ENCODE measurements at places on chromosomes 2 and 18.

DNA sequence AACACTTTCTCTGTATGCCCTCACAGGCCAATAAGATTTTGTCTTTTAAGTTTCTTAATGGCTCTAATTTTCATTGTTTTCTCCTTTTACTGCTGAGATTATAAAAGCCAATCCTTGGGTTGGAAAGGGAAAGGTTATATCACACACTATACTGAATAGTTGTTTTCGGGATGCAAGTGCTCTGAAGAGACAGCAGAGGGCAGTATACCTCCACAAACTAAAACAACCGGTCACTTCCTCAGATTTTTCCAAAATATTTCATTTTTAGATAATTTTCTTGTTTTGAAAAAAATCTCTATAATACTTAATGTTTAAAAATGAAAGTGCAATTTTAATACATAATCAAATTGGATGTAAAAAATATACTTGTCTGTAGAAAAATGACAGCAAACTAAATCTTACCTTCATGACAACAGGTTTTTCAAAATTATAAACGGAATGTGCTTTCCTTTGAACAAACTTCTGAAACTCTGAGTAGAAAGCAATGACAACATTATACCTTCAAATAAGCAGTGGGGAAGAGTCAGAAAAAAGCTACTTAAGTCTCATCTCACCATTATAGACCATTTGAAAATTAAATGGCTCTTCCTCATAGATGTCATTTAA, 82.7 kb downstream of the ORC4 start:
- DNase-seq, result peak; percentile 18

GRCh38 chr2:11784747-11785610, 38.5 kb downstream of the LPIN1 start:
- peak; percentile 48 for DNase-seq

DNA sequence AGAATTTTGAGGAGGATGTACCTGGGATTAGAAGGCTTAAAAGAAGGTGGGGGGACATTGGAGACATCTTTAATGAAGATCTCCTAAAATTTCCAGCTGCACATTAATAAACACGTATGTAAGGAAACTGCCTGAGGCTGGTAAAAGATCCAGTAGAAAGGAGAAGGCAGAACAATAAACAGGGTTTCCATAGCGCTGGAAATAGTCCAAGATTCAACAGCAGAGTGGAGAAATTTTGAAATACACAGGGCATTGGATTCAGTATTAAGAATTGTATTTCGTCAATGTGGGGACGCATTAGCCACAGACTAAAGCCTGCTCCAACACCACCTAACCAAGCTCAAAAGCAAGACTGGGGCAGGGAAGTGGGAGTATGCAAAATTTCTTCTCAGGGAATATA, 606.9 kb upstream of the NRXN1 start:
- no peak for DNase-seq

DNA sequence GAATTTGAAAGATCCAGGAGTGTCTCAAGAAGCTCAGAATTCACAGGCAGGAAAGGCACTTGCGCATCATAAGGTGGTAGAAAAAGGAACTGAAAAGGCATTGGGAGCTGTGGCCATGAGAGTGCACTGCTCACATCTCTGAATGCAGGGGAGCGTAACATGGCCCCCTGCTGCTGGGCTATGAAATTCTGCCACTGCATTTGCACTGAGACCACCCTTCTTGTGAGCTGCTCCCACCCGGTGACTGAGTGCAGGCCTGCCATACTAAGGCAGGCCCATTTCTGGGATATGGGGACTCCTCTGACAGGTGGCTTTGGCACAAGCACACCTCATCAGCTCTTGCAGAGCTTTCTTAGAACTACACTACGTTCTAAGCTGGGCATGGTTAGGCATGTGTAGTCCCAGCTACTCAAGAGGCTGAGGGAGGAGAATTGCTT, 25.3 kb upstream of the STARD7 start:
- DNase-seq, result no peak

- DNase-seq, result no peak
Measured at GRCh38 chr18:57443702-57444101, 8.5 kb downstream of the ONECUT2 start.

DNA sequence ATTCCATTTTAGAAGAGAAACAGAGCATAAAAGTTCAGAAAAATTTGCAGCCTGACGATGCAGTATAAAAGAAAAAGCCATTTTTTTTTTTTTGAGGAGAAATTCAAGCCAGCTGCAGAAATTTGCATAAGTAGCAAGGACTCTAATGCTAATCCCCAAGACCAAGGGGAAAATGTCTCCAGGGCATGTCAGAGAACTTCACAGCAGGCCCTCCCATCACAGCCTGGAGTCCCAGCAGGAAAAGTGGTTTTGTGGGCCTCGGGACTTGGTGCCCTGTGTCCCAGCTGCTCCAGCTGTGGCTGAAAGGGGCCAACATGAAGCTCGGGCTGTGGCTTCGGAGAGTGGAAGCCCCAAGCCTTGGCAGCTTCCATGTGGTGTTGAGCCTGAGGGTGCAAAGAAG, 325.3 kb upstream of the HNMT start:
- no peak for DNase-seq

DNA sequence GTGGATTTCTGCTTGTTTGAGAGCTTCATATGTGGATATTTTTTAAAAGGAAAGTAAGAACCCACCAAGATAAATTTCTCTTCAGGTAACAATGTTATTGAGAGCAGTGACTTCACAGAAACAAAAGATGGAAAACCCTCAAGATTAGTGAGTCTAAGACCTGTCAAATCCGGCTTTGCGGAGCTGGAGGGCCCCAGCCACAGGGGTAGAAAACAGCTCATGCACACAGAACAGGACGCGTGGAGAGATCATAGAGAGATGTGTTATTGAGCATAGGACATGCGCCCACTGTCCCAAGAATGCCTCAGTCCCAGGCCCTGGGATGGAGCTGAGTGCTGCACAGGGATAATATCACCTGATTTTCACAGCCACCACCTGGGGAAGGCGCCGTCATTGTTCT, 21.3 kb downstream of the EDAR start:
- DNase-seq, result no peak

DNA sequence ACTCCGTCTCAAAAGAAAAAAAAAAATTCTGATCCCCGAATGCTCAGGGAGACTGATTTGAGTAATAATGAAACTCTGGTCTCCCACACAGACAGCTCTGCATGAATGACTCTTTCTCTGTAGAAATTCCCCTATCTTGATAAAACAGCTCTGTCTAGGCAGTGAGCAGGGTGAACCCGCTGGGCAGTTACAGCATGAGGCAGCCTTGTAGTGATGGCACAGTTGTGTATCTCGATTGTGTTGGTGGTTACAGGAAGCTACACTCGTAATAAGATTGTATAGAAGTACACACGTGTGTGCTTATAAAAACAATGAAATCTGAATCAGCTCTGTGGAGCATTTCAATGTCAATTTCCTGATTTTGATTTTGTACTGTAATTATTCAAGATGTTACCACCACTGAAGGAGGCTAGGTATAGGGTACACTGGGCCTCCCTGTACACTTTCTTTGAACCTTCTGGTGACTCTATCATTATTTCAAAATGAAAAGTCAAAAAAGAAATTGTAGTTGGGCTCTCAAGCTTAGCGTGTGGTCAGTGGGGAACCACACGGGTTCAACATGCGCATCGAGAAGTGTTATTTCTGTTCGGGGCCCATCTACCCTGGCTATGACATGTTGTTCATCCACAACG, 34.9 kb upstream of the ATP8B1 start:
- DNase-seq, result no peak

GRCh38 chr2:171307560-171307959, 126.2 kb downstream of the METTL8 start:
- no peak for DNase-seq

GRCh38 chr18:55764386-55764785, 176.4 kb upstream of the TCF4 start:
- DNase-seq, result no peak

DNA sequence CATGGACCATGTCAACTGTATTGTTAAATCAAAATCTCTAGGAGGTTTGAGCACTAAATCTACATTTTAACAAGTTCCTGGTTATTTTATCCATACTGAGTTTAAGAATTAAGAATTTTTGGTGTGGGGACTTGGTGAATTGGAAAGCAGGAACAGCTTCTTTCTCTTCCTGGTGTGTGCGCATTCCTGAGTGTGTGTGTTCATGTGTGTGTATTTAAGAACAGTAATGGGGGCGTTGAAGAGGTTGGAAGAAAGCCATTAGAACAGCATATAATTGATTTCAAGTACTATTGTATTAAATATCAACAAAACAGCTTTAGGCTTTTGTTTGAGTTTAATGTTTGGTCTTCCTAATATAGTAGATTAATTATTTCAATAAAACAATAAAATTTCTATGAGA, 801.3 kb upstream of the ID2 start:
- no peak for DNase-seq

GRCh38 chr2:5546181-5546580, 146.0 kb upstream of the SOX11 start:
- DNase-seq, result no peak

DNA sequence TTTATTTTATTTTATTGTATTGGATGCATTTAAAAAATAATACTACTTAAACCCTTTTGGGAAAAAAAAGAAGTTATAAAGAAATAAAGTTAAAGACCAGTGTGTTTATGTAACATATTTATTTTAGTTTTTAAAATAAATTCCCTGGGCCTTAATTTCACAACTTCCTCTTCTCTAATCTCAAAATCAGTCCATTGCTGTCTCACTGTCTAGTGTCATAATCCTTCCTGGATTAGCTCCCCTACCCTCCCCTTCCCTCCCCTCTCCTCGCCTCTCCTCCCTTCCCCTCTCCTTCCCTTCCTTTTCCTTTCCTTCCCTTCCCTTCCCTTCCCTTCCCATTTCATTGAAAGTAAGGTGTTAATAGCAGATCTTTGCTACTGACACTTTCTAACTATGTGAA, 40.3 kb upstream of the ZEB2 start:
- DNase-seq, result no peak

GRCh38 chr2:168432565-168433186, 23.4 kb upstream of the CERS6 start:
- DNase-seq, result no peak

GRCh38 chr18:40148960-40149359, 1806.1 kb upstream of the PIK3C3 start:
- no peak for DNase-seq

DNA sequence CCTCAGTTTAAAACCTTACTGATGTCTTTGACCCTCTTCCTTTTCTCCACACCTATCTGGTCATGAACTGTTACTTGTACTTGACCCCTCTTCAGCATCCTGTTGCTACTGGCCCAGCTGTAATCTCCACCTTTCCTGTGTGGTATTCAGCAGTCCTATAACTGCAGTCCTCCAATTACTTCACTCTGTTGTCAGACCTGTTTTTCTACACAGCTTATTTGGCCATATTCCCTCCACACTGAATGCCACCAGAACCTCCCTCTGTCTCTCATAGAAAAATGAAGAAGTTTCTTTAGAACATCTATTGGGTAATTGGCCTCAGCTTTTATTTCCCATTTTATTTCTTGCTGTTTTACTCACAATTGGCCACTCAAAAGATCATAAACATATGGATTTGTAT, 155.4 kb downstream of the ASXL3 start:
- no peak for DNase-seq

- DNase-seq, result no peak
Measured at GRCh38 chr2:29811378-29811777, 110.0 kb downstream of the ALK start.

GRCh38 chr2:42092084-42092996, 44.5 kb downstream of the PKDCC start:
- no peak for DNase-seq

- DNase-seq, result no peak
Measured at GRCh38 chr18:28045176-28045810, 131.6 kb downstream of the CDH2 start.

DNA sequence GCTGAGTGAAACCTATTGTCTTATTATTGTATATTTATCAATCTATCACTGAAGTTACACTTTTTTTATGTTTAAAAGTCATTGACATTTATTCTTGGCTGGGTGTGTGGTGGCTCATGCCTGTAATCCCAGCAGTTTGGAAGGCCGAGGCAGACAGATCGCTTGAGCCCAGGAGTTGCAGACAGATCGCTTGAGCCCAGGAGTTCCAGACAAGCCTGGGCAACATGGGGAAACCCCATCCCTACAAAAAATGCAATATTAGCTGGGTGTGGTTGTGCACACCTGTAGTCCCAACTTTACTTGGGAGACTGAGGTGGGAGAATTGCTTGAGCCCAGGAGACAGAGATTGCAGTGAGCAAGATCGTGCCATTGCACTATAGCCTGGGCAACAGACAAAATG, 97.8 kb downstream of the EPC2 start:
- no peak for DNase-seq

DNA sequence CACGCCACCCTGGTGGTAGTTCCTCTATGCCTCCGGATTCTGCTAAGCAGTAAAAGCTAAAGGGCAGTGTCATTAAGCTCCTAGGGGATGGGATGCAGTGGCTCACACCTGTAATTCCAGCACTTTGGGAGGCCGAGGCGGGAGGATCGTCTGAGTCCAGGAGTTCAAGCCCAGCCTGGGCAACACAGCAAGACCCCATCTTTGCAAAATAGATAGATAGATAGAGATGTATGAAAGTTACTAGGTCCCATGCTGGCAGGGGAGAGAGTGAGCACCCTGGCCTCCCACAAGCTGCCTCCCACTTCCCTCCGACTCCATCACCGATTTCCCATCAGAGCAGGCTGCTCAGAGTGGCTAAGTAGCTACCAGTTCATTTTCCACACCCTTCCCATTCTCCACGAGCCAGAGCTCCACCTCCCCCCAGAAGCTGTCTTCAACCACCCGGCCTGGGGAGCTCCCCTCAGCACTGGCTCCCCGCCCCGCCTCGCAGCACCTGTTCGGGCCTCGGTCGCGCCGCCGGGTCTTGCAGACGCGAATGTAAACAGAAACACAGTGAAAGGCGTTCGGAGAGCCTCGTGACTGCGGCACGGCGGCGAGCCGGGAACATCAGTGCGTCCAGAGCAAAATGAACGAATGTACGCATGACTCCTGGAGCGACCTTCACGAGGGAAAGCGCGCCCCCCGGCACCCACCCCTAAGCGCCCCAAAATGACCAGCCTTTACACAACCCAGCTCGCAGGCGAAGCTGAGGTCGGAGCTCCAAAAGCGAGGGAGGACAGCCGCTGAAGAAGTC, 598 bp upstream of the CEP68 start:
- DNase-seq, result no peak

GRCh38 chr2:180057706-180058412, 50.8 kb upstream of the CWC22 start:
- peak; percentile 31 for DNase-seq

- DNase-seq, result no peak
Measured at GRCh38 chr2:181984060-181984459, 1.6 kb upstream of the PPP1R1C start.

DNA sequence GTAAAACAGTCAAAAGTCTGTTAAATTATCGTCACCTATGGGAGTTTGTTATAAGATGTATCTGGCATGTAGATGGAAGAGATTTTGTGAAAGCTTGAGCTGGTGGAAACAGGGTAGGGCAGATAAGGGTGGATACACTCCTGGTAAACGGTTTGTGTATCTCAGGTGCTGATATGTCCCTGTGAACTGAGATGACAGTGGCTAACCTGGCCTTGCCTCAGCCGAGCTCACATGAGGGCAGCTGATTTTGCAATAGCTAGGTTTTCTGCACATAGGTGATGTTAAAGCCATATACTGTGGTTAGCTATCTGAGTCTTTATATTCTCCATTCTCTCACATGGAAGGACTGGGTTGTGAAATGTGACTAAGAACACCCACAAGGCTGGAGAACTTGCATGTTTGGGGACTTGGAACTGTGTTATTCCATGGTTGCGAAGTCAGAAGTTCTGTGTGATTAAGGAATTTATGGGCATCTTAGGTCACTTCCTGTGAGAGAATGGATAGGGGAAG, 205.1 kb downstream of the TPGS2 start:
- DNase-seq, result no peak

Measured in neuronal stem cell (in vitro differentiated cells).